ENCODE measurements at places on chromosomes 1 and 21.

DNA sequence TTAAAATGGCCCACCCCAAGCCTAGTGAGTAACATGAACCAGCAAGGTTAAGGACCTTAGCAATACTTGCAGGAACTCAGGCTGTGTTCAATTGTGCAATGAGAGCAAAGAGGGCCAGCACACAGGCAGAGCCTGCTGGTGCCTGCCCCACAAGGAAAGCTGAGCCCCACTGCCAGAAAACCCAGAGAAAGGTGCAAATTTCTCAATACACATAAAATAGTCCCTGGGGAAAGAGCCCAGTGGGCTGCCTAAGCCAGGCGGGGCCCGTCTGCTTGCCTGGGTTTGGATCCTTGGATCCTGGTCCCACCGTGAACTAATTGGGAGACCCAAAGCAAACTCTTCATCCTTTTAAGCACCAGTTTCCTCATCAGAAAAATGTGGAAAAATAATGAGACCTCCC is 128.5 kb upstream of the CACNA1E start:
- DNase-seq: no peak

DNA sequence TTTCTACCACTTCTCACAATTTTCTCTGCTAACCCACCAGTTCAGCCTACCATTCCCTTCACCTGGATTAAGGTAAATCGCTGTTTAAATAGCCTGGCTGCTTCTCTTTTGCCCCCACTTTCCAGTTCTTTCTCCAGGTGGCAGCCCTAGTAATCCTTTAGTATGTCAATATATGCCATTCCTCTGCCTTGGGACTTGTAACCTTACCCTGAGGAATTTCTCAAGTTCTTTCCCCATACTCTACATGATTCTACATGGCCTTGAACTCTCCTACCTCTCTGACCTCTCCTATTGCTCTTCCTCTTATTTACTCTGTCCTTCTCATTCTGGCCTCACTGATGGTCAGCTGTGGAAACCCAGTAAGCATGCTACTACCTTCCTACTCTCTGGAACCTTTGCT is 546.0 kb downstream of the PLA2G4A start:
- no peak for DNase-seq

DNA sequence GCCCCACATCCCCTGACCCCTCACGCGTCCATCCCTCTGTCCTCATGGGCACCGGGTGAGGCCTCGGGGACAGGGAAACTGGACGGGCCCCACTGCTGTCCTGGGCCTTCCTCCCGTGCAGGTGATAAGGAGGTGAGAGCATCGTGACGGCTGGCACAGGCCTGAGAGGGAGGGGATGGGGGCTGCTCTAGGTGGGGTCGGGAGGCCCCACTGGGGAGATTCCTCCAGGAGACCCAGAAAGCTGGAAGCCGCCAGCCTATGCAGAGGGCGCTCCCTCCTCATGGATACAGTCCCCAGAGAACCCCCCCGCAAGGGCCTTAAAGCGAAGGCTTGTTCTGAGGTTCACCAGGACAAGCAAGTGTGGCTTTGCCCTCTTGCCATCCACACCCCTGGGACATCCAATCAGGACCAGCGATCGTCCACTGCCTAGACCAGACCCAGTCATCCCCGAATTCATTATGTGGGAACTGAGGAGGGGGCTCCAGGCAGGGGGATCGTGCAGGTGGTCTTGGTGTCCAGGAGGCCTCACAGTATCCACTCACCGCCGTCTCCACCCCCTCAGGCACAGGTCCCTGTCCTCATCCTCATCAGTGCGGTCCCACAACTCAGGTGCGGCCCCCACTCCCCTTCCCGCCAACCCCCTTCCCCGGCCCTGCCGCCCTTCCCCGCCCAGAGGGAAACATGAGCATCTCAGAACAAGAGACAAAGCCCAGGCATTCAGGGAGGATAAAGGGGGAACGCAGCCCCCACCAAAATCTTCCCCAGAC is 45.3 kb upstream of the COL18A1 start:
- DNase-seq: no peak

- DNase-seq: no peak
These were observed 30.6 kb upstream of the EXO1 start for GRCh38 chr1:241817331-241817792.

DNA sequence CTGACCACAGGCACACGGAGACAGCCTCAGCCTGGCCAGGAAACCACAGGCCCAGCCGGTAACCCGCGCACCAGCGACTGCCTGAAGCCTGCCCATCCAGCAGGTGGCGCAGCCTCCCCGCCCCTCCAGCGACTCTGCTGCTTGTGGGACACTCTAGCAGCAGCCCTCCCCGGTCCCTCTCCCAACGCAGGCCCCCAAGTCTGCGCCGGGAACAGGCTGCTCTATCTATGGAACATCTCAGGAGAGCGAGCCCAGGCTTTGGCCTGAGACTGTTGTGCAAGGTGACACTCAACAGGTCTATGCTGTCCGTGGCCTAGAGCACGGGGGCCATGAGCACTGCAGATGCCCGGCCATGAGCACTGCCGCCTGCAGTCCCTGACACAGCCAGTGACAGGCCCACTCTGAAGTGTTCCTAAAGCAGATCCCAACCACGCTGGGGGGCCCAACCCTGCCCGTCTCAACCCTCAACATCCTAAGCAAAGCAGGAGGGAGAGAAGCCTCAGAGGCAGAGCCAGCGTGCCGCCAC is 28.4 kb downstream of the WDR4 start:
- no peak for DNase-seq

DNA sequence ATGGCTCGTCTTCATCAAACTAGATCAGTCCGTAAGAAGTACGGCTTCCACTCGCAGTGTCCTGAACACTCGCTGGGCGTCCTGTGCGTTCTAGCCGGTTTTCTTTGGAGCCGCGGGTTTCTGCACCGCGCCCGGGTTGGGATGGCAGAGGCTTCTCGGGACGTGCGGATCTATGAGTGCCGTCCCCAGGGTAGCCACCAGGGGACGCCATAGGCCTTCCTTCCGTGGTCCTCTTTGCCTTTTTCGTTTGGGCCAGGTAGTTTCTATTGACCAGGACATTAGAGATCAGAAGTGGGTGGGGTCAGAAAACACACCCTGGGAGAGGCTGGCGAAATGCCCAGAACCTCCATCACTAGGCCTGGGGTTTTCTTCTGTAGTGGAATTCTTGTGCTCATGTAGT is 273.8 kb downstream of the FAM72C start:
- no peak for DNase-seq

- no peak for DNase-seq
These were observed 7.1 kb upstream of the PRKCZ start for GRCh38 chr1:2042830-2043773.

DNA sequence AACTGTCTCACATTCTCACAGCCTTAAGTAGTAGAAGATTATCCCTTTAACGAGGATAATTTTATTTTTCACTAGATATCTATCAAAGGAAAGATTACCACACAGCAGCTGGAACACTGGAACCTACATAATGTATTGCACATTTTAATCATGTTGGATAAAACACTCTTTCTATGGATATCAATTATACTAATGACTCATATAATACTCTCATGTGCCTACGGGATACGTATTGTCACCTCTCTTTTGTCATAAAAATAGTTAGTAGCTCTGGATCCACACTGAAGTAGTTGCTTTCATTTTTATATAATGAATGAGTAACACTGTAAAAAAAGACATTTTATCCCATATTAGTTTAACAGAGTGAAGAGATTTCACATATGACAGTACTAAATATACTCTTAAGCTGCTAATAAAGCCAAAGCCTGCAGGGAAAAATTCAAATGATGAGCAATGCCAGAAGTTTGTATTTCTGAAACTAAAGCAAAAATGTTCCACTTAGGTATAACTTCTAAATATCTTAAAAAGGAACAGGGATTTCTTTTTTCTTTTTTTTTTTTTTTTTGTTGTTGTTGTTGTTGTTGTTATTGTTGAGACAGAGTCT is 408.7 kb upstream of the PKN2 start:
- DNase-seq: no peak

GRCh38 chr1:180981596-180982387 is 40.9 kb downstream of the STX6 start:
- no peak for DNase-seq

DNA sequence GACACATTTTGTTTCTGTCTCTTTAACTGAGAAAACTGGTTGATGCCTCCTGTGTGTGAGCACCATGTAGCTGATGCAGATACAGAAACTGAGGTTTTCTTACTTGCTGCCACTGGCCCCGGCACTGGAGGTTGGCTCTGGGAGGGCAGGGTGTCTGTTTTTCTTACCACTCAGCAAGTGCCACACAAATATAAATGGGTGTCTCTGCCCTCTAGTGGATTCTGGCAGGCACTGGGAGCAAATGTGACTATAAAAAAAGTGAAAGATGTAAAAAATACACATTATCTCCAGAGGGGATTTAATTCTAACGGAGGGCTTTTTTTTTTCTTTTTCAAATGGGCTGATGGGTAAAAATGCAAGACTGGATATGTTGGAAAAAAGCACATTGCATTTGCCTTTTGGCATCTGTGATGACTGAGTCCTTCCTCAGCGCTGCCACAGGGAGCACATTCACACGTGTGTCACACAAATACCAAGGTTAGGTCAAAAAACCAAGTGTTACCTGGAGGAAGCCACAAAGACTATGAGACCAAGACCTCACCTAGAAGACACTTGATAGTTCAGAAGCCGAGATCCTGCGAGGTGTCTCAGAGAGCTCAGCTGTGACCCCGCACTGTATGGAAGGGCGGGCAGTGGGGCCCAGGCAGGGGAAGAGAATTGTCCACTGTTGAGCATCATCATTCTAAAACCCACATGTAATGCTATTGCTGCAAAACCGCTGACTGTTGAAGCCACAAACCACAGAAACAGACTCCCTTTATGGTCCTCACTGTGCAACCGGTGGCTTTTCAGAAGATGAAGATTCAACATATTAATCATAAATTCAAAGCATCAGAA is 18.9 kb downstream of the PGBD2 start:
- DNase-seq: no peak

GRCh38 chr1:228083871-228084278 is 1.4 kb downstream of the ARF1 start:
- no peak for DNase-seq

DNA sequence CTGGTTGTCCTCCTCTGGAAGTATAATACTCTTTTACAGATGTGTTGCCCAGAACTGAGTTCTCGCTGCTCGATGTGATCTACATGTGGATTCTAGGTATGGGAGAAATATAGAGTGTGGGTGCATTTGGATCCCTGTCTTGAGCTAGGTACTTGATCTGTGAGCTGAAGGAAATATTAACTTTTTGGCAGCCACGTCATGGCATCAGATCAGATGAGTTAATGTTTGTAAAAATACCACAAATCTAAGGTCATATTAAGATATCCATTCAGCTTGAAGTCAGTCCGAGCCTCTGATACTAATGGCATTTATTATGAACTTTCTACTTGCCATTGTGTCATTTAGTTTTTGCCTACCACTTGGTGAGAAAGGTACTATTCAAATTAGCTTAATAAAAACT is 24.6 kb downstream of the MAPKAPK2 start:
- no peak for DNase-seq

- no peak for DNase-seq
These were observed 2.6 kb upstream of the SYTL1 start for GRCh38 chr1:27339213-27339612.

- no peak for DNase-seq
These were observed 94.0 kb upstream of the KCND3 start for GRCh38 chr1:112083487-112083886.

GRCh38 chr1:15075817-15076216 is 77.7 kb upstream of the TMEM51 start:
- no peak for DNase-seq

DNA sequence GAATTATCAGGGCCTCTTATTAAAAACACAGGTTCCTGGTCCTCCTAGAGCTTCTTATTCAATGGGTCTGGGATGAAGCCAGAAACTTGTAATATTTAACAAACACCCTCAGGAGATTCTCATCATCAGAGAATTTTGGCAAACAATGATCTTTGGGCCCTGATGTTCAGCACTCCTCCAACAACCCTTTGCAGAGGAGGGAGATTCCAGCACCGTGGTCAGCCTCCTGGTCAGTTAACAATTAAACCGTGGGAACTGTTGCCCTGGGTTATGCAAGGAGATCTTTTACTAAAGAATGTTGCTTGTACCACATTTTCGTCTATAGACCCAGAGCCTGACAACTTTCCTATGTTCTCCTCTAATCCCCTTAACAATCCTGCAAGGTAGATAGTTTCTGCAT is 294.4 kb downstream of the PLPP3 start:
- no peak for DNase-seq

DNA sequence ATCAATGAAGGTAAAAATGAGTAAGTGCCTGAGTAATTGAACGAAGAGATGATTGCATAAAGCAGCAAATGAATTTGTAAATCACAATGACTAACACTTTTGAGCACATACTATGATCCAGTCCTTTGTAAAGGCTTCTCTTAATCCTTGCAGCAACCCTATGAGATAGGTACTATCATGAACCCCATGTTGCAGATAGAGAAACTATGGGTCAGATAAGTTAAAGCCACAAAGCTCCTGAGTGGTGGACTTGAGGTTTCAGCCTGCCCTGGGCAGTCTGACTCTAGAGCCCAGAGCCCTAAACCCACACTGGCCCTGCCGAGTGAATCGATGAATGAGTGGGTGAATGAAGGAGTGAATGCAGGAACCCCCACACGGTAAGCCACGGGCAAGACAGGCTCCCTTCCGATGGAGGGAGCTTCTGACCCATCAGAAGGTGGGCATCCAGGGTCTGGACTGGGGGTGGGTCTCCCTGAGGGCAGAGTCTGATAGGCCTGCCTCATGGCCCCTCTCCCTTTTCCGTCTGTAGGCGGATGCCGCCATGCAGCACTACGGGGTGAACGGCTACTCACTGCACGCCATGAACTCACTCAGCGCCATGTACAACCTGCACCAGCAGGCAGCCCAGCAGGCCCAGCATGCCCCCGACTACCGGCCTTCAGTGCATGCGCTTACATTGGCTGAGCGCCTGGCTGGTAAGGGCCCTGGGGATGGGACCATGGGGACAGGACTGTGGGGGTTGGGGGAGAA is 17.0 kb downstream of the DMBX1 start:
- DNase-seq: no peak

DNA sequence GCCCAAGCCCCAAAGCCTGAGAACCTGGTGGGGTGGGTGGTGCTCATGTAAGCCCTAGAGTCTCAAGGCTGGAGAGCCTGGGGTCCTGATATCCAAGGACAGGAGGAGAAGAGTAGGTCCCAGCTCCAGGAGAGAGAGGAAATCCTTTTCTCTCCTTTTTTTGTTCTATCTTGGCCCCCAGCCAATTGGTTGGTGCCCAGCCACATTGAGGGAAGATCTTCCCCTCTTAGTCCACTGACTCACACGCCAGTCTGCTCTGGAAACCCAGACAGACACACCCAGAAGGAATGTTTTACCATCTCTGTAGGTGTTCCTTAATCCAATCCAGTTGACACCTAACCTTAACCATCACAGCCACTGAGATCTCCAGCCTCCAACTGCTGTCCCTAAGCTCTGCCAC is 16.2 kb upstream of the LIN9 start:
- no peak for DNase-seq

GRCh38 chr1:1422465-1423244 is 1.6 kb upstream of the ANKRD65 start:
- DNase-seq: no peak

GRCh38 chr1:119771016-119771415 is 2.3 kb upstream of the HMGCS2 start:
- no peak for DNase-seq

DNA sequence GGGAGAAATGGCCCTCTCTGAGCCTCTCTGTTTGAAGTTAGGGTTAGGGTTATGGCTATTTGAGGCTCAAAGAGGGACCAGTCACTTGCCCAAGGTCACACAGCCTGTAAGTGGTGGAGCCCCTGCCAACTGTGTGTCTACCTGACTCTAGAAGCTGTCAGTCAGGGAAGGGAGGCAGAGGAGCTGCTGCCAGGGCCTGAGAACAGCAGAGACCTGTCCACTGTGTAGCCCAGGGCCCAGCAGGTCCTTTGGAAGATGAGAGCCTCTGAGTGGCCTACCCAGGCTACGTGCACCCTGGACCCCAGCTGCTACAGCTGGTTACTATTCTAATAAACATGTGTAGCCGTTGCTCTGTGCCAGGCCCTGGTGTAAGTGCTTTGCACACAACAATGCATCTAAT is 15.1 kb upstream of the EDN2 start:
- no peak for DNase-seq

Measured in stimulated activated CD4-positive, alpha-beta T cell treated with anti-CD3 and anti-CD28 coated beads, Interleukin-1b, Interleukin-23, amount 100 ng/mL, for 1 hour (primary cell).